Stimulated activated CD4-positive, alpha-beta T cell treated with anti-CD3 and anti-CD28 coated beads, Interleukin-2, amount 100 ng/mL, for 48 hours (primary cell): ENCODE measurements at places on chromosomes 2 and 18.

- no peak for DNase-seq
These were observed 99.2 kb upstream of the LHCGR start for GRCh38 chr2:48854681-48855080.

- no peak for DNase-seq
These were observed 1420.0 kb upstream of the ZEB2 start for GRCh38 chr2:145939949-145940348.

GRCh38 chr2:127163921-127164320, 56.2 kb downstream of the CYP27C1 start:
- DNase-seq: no peak

GRCh38 chr2:208890486-208890885, 483.9 kb downstream of the PTH2R start:
- DNase-seq: no peak

GRCh38 chr2:234983011-234983726, 31.4 kb downstream of the SH3BP4 start:
- no peak for DNase-seq

- no peak for DNase-seq
These were observed 111.2 kb downstream of the PLB1 start for GRCh38 chr2:28606986-28607441.

DNA sequence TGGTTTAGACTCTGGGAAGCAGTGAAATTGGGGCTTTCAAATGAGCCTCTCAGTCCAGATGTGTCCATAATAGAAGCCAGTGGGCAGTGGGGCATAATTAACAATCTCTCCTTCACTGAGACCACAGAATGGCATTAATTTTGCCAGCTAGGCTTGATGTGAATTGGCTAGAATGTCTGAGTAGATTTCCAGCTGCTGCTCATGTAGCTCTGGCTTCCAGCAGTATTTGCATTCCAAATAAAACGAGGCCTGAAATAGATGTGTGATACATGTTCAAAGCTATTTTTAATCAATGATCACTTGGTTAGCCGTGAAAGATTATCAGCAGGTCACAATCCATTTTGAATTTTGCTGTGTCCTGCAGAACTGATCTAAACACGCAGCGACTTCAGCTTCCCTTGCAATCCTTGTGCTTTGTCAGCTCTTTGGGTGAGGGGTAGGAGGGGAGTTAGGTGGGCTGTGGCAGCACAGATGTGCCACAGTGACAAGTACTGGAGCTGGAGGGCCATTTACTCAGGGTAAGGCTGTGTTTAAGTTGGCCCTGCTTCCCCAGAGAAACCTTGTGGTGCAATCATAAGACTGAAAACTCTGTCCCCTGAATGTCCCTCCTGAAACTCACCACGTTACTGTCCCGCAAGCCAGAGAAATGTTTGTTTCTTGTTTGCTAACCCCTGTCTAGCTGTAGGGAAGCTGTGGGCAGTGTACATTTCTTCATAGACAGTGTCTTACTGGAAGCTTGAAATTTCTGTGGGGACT, 56.9 kb upstream of the TMEM178A start:
- no peak for DNase-seq

- DNase-seq: no peak
These were observed 100.9 kb downstream of the SH3BP4 start for GRCh38 chr2:235052514-235053354.

DNA sequence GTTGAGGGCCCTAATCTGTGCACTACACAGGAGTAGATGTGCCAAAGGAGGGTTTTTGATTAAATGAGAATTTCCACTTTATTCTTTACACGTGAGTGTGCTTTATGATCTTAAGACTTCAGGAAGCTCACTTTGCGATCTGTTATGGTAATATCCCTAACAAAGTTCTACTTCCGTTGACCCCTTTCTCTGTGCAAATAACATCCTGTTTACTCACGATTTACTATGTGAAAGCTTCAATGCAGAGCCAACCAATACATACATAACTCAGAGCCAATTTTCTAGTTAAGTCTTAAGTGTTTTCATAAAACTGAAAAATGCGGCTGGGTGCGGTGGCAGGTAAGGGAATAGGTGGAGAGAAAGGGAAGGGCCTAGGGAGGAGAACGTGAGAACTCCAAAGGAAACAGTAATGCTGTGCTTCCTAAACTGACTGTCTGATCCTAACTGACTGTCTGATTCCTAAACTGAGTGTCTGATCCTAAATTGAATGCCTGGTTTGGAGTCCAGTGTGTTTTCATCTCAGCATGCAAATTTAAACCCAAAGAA, 87.6 kb downstream of the PLCL1 start:
- no peak for DNase-seq

DNA sequence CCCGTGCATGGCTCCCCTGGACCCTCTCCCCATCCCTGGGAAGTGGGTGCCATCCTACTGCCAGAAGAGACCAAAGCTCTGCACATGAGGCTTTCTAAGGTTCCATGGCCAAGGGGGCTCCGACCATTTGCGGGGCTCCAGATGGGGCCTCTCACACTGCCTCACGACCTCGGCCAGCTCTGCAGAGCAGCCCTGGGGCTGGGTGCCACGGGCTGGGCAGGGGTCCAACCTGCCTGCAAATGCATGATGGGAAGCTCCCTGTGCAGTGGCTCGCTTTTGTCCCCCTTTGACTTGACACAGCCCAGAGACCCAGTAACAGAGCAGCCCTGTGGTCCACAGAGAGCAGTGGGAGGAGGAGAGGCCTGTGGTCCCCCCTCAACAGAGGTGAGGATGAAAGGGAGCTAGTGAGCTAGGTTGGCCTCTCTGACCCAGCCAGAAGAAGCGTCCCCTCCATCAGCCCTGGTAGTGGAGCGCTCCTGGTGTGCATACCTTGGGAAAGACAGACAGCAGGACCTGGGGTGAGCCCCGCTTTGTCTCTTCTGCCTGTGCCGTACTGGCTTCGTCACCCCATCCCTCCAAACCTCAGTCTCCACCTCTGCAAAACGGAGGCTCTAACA, 174.1 kb downstream of the DDX1 start:
- DNase-seq: no peak

DNA sequence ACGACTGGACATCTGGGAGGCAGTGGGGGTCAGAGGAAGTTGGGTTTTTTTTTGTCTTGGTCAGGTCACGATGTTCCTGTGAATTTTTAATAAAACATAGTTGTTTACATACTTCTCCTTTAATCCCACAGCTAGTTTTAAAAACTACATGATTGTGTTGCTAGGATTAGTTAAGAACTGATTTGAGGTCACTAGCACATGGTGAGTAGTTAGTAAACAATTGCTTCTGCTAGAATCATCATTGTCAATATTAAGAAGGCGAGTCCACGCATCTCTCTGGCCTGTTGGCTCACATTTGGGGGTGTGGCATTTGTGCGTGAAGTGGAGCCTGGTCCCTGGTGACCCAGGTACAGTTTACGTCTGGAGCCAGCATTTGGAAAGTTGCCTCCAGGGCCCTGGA, 59.4 kb downstream of the AGAP1 start:
- no peak for DNase-seq

DNA sequence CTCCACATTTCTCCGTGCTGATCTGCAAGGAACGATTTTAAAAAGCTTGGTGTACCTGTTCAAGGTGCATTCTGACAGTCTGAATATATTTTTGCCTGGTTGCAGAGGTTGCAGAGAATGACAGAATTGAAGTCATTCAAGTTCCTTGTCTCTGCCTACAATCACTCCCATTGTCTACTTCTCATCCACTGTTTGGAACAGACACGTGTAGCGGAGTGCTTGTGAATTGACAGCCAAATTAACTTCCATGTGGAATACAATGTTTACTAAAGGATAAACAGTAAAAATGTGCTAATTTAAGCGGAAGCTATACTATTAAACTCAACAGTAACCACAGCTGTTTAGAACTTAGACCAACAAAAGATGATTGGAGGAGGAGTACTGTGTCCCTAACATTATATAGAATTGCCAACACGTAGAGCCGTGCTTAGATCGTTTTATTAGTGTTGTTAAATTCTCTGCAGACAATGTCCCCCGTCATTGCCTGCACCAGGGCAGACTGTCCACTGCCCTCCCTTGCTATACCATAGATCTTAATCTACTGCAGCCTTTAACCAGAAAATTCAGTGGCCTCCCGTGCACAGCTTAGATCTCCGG, 87.3 kb upstream of the ZCCHC2 start:
- DNase-seq: no peak

- DNase-seq: no peak
These were observed 447.3 kb downstream of the TMX3 start for GRCh38 chr18:68267583-68267982.
